Activated CD8-positive, alpha-beta T cell treated with anti-CD3 and anti-CD28 coated beads for 36 hours (primary cell): ENCODE measurements at places on chromosomes 2 and 18.

DNA sequence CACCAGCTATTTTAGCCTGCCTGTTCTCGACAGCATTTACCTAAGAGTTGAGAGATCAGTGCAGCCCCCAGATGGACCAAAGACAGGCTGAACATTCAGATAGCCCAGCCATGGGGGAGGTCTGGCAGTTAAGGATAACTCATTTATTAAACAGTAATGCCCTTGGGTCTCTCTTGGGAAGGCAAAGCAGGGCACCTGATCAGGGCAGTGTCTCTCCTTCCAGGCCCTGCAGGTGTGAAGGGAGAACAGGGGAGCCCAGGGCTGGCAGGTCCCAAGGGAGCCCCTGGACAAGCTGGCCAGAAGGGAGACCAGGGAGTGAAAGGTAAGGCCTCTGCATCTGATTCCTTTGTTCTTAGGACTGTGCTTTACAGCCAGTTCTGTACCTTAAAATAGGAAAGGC lies 49.6 kb downstream of the MARCO start:
- no peak for DNase-seq

DNA sequence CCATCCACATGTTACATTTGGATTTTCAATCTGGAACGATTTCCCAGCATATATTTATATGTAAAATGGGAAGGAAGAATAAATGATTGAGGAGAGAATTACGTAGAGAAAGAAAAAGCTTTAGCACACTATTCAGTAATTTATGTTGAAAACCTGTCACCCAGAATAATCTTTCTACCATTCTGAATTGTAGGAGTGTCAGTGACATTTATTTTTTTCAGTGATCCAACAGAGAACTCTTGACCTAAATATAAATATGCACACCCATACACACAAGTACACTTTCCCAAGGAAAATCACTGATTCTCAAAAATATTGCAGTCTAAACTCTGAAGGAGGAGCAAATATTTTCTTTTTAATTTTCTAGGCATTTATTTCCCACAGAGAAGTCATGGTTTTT lies 140.2 kb upstream of the LRP1B start:
- no peak for DNase-seq

GRCh38 chr2:164967781-164968228 lies 12.5 kb upstream of the SLC38A11 start:
- no peak for DNase-seq

GRCh38 chr18:63511285-63511684 lies 30.9 kb upstream of the SERPINB12 start:
- peak; percentile 13 for DNase-seq

GRCh38 chr2:108392029-108392428 lies 14.3 kb downstream of the SULT1C4 start:
- no peak for DNase-seq

- DNase-seq = peak; percentile 37
Measured at GRCh38 chr18:9701609-9702349, 6.3 kb upstream of the RAB31 start.
